ENCODE measurements at places on chromosomes 4 and X.
A peak's percentile ranks its signal among the peaks of the same experiment; 100 is the strongest.

DNA sequence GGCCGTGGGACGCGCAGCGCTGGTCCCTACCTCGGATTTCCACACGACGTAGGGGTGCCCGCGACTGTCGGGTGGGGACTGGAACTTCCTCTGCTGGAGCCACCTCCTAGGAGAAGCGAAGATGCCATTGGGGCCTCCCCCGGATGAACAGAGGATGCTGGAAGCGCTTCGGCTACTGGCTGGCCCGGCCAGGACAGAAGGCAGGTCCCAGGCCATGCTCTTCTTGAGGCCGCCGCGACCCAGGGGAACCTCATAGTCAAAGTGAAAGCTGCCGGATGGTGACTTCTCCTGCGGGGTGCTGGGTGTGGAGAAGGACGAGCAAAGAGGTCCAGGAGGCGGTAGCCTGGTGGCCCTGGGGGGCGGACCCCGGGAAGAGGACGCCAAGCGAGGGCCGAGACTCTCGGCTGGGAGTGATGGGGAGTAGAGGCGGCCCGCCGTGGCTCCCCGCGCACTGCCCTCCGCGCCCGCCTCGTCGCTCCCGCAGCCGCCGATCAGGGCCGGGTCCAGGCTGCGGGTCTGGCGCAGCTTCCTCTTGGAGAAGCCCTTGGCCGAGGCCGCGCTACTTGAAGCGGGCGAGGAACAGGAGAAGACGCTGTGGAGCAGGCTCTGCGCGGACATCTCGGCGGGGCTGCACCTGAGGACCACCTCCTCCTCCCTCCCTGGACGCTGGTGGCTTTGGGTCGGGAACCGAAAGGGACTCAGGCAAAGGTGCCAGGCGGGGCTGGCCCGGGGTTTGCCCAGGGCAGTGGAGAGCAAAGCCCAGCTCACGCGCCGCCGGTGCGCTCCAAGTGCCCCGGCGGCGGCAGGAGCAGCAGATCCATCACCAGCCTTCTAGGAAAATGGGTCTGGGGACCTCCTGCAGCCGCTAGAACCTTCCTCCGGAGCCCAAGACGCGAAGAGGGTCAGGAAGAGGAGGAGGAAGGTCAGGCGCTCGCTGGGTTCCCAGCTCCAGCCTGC, 1.2 kb downstream of the ARHGAP6 start:
- DNase-seq: no peak

- no peak for DNase-seq
Observed at GRCh38 chr4:176579226-176579625, 213.5 kb downstream of the VEGFC start.

- DNase-seq: no peak
Observed at GRCh38 chr4:156217236-156217635, 263.6 kb upstream of the CTSO start.

DNA sequence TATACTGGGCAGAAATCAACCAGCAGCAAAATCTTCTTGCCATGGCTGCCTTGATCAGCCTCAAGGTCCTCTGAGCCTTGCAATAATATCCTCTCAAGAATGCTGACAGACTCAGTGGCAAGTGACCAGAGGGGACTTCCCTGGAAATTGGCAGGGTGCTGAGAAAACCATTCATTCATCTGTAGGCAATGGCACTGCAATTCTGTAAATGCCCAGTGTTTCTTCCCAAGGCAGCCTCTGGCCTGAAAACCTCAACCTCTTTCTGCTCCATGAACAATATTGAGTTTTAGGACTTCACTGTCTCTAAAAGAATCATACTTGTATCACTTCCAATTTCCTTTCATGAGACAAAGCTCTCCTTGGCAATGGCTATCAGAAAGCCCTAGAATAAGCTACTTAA, 754.3 kb upstream of the TENM3 start:
- no peak for DNase-seq

DNA sequence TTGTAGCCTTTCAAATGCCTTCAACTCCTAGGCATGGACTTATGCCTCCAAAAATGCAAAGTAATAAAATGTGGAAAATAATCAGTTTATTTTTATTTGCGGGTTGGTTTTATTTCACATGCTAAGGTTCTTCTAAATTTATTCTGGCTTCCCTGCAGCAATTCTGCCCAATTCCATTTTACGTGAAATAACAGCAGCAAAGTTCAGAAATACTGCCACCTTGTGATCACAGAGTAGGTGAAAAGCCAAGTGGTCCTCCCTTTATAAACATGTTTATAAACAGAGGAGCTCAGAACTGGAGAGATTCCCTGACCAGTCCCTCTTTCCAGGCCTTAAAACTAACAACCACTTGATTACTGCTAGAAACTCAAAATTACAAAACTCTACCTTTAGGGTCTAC, 14.7 kb upstream of the DCHS2 start:
- DNase-seq: peak; percentile 7

GRCh38 chrX:9622128-9622527, 143.5 kb downstream of the GPR143 start:
- no peak for DNase-seq

DNA sequence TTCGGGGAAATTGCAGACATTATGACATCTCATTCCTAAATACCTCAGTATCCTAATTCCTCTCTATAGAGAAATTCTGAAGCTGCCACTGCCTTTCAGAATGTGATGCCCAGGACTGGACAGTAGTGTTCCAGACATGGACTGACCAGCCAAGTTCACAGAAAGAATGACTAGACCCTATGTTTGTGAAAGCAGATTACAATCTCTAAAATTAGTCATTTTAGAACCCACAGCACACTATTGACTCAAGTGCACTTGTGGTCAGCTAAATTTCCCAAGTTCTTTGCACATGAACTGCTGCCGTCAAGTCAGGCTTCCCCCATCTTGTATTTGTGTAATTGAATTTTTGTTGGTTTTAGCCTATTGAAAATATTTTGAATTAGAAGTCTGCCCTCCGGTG, 81.0 kb upstream of the ESX1 start:
- DNase-seq: peak; percentile 47

- no peak for DNase-seq
Observed at GRCh38 chr4:132328761-132329160, 820.3 kb upstream of the PCDH10 start.

GRCh38 chr4:21628916-21629610, 319.5 kb downstream of the KCNIP4 start:
- no peak for DNase-seq

DNA sequence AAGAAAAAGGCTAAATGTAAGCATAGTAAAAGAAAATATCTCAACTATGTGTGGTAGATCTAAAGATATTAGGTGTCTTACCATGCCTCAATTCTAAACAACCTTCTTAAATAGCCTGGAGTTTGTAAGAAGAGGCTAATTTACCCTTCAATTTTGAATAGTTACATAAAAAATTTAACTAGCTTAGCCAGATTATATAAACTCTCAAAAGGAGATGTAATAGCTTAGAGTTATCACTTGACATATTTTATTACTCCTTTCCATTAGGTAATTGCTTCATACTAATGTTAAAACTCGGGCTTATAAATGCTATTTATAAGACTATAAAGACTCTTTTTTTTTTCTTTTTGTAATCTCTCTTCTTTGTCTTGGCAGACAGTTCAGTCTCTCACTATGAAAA, 297.5 kb upstream of the PABPC4L start:
- no peak for DNase-seq

DNA sequence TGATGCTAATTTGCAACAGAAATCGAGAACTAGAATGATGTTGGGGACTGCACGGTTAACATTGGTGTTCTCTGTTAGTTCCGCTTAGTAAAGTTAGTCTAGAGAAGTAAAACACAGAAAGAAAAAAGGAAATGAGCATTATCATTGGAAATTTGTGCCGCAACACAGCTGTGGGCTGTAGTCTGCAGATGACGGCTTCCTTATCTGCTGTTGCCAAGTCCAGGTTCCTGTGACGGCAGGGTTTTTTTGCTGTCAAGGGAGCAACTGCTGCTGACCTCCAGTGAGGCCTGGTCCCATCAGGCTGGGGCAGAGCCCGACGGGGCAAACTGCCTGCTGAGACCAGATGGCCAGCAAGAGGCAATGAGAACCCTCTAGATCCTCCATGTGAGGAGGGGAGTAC, 38.9 kb upstream of the PHEX start:
- DNase-seq: no peak

DNA sequence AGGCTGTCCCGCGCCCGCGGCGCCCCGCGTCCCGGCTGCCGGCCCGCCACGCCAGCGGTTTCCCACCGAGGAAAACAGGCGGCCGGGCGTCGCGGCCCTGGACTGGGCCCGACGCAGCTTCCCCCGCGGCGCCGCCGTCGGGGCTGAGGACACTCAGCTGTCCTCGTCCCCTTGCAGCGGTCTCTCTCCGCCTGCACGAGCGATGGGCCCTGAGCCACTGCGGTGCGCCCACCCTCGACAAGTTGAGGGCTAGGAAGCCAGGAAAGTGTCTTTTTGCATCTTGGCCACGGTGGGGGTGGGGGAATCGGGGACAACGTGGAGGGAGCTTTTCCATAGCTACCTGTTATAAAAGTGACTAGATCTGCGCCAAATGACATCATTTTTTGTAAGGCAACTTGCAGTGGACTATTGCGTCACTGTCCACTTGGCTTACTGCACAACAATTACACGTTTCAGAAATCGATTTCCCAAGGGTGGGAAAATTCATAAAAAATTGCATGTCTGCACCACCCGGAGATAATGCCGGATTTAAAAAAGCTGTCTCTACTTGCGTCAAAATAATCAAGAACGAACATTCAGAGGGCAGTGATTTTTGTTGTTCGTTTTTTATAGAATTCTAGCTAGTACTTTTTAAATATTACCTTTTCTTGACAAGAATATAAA, 1.1 kb downstream of the KLHL15 start:
- peak; percentile 28 for DNase-seq

DNA sequence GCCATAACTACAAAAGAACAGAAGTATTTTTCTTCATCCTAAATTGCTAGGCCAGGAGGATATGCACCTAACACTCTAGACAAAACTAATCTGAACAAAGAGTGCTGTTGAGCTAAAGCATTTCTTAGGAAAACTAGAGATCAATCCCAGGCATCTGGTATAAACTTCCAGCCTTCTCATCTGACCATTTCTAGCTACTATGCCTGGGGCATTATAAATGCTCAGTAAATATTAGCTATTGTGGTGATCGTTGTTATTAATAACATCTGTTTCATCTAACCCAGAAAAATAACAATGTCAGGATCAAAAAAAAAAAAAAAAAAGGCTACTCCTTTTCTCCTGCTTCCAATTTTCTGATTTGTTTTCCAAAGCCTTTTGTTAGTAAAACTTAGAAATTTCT, 7.7 kb upstream of the SLC10A6 start:
- DNase-seq: no peak

GRCh38 chr4:123866796-123867195, 470.2 kb downstream of the SPRY1 start:
- no peak for DNase-seq

GRCh38 chr4:32180086-32180485, 1459.9 kb downstream of the PCDH7 start:
- DNase-seq: no peak

DNA sequence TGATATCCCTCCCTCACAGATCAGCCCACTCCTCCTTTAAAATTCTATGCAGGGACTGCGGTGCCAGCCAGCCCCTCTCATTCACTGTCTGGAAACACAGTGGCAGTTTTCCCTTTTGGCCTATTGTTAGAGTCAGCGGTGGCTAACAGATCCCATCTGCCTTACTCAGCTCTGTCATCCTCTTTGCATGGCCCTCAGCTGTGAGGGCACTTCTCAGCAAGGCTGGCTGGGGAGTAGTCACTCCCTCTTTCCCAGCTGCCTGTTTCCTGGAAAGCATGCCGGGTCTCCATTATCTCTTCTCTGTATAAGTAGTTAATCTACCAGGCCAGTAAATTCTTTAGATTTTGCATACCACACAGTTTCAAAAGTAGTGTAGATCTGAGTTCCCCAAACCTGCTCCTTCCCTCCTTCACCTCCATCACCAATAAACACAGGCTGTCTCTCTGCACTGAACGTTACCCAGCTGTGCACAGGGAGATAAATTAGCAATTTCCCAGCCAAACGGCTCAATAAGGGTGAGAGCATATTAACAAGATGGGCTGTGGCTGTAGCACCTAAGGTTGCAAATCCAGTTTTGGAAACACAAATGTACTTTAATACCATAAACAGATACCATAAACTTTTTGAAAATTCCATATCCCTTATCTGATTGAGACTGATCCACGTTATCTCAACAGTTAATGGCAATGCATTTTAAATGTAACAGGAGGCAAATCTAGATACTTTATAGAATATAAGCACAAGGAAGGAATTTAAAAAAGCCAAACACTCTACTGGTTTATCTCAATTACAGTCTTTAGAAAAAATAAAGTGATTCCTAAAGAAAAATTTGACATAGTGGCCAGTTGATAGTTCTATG, 229.3 kb downstream of the ANKRD50 start:
- DNase-seq: no peak

DNA sequence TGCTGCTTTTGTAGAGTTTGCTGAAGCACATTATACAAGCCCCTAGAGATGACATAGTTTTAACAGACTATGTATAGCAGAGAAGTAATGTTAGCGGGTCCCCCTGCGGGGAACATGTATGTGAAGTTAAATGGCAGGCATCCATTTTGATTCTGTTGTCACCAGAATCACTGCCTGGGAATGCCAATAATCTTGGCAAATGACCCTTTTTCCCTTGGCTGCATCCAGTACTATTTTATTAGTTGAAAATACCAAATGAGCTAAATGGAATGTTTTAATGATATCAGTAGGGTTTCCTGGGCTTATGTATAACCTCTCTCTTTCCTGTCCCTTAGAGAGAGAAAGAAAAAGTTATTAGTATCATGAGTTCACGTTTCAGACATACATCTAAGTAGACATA, 93.6 kb downstream of the LIMCH1 start:
- DNase-seq: no peak

DNA sequence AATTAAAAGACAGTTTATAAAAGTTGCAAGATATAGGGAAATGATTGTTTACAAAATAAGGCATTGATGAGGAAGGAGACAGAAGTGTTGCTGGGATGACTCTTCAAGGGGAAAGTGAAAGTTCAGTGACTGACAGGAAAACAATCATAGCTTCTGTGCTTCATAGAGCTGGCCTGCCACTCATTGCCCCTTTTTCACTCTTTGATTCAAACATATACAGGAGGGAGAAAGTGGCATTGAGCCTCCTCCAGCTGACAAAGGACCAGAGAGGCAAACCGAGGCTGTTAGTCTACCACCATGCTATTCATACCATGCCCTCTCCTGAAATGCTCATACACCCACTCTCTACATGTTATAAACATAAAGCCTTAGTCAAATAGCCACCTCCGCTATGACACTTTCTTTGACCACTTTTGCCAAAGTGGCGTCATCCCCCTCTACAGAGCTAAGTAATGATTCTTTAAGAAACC, 79.2 kb upstream of the ATOH1 start:
- DNase-seq: no peak

DNA sequence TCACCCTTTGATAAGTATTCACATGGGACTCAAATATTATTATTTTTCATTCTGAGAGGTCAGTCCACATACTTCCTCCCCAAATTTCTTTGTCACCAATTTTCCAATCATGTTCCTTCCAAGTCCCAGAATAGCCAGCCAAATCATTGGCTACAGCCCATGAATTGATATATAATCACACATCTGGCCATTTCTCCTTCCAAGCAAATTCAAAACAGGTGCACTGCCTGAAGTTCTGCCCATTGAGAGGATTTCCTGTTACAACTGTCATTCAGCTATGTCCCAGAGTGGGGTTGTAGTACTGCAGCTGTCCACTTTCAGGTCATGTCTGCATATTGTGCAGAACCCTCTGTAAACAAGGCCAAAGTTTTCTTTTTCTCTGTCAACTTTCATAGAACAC, 347.8 kb downstream of the GRID2 start:
- DNase-seq: no peak
